ENCODE measurements at places on chromosomes 3 and 15.

- no peak for DNase-seq
These were observed 174.3 kb downstream of the CHDH start for GRCh38 chr3:53671961-53672299.

DNA sequence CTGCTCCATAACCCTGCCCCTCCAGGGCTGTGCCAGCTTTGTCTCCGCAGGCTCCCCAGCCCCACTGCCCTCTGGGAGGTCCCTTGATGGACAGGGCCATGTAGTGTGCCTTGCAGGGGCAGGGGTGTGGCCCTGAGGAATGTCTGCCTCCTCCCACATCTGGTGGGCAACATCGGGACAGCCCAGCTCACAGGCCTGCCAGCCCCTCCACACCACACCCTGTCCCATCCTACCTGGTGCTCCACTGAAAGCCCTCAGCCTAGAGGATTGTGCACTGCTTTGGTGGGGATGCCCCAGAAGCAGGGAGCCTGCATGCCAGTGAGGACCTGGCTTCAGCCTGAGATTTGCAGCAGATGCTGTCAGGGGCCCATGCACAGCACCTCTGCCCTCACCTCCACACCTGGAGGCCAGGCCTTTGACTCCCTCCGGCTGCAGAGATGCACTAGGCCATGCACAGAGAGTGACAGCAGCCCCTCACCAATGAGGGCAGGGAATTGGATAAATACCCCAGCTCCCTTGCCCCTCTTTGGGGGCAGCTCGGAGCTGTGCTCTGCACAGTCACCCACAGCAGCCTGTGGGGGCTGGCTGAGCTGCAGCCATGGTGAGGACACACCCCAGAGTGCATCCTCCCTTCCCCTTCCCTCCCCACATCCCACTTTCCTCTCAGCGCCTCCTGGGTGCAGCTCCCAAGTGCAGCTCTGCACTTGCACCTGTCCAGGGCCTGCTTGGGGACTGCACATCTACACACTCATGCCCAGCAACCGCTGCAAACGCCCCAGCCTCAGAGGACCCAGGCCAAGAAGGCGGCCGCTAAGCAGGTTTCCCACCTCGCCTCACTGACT, 2.7 kb downstream of the C3orf22 start:
- no peak for DNase-seq

GRCh38 chr15:51390241-51390965, 48.9 kb downstream of the GLDN start:
- DNase-seq: no peak

DNA sequence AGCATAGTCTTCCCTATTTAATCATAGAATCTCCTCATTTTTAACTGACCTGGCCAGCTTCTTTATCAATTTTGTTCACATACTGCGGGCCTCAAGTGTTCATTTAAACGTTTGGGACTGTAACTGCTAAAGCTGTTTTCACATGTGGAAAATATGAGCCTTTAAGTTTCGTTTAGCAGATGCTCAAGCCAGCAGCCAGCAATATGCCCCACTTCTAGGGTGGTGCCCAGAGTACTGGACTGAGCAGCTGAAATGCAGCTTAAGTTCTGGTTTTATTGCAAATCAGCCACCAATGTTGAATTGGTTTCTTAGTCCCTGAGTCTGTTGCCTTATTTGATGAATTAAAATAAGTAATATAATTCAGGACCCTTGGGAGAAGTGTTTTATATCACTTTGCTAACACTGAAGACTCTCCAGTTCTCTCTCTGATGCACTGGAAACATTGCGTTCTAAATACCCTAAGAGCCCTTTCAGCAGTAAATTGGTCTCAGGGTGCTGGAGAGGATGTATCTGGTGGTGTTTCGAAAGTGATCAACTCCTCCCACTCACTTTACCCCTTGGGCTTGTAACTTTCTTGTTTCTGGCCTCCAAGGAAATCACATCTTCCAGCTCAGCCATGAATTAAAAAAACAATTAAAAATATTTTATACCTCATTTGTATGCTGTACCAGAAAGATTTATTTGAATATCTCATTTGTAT, 61.7 kb downstream of the B3GALNT1 start:
- no peak for DNase-seq

GRCh38 chr3:50264383-50264963, 4.5 kb upstream of the SEMA3B start:
- peak; percentile 91 for DNase-seq

DNA sequence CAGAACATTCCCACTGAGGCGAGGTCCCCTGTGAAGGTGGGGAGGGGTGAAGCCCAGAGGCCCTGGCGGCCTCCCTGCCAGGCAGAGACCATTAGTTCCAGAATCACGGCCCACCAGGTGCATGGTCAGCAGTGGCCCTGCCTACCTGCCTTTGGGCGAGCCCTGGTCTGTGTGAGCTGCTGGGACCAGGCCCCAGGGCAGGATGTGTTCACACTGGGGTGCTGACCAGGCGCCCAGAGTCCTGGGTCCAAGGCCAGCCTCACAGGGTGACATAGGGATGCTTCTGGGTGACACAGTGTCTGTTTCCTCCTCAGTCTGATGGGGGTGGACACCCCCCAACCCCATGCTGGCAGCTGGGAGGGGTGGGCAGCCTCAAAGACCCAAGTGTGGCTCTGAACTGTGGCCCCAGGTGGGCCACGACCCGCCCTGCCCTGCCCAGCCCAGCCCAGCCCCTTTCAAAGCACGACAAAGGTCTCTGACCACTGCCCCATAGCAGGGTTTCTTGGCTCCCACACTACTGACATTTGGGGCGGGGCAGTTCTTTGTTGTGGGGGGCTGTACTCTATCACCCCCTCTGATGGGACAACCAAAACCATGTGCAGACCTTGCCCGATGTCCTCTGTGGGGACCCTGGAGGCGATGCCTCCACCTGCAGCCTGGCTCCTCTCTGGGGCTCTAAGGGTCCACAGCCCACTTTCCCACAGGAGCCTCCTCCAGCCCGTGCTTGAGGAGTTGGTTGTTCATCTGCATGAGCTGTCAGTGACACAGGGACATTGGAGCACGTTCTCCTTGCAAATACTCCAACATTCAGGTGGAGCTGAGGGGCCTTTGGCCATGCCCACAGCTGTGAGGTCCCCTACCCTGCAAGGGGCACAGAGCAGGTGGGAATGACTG, 44.8 kb upstream of the SLC41A3 start:
- no peak for DNase-seq

DNA sequence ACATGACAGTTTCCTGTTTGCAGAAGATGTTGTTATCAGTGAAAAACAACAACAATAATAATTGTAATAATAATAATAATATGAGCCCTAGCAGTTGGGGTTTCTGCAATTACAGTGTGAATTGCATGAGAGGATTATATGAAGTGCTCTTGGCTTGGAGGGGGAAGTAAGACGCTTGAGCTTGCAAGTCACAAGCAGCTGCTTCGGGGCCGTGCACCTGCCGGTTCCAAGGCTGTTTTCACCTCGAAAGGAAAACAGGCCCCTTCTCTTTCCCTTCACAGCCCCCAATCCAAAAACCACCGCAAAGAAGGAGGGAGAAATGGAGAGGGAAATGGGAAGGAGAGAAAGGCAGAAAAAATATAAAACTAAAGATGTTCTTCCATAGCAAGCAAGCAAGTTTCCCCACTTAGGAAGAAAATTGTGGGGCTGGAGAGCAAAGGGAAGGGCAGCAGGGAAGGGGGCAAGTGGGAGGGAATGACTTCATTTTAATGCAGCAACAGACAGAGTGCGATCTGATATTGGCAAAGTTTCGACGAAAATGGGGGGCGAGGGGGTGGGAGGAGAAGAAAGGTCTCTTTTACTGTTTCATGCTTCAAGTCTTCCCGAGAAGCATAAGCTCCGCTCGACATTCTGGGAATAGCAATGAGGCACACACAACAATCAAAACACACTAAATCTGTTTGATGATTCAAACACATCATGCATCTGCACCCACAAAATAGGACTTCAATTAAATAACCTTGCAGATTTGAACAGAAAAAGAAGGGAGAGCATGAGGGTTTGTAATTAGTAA, 284.2 kb upstream of the ATP11B start:
- DNase-seq: no peak

GRCh38 chr3:9097495-9097894, 134.2 kb upstream of the RAD18 start:
- no peak for DNase-seq

- DNase-seq: no peak
These were observed 21.7 kb downstream of the THSD4 start for GRCh38 chr15:71136793-71137518.

DNA sequence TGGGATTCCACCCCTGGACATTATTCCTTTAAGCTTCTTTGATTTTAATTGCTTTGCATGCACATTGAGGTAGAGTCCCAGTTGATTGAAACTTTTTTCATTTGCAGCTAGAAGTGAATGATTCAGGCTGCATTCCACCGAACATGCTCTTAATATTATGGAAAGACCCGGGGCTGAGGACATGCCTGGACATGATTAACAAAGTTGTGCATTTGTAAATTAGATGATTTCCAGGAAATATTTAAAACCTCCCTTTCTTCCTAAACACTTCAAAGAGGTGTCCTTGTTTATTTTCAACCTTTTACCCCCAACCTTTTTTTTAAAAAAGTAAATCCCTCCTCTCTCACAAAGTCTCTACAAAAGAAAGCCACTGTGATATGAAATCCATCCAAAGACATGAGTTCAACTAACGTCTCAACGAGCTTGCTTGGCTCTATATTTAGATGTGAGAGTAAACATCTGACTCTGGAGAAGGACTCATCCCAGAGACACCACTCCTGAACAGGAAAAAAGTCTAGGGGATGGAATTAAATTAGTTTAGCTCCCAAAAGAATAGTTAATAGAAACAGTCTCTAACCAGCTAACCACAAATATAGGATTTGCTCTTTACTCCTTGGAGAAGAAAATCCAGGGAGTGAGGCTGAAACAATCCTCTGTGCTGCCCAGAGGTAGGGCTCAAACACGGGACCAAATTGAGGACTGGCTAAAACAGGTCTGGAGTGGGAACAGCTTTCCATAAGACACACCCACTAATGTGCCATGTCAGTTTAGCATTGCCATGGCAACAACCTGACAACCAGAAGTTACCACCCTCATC, 83.1 kb downstream of the XXYLT1 start:
- no peak for DNase-seq

GRCh38 chr3:190261015-190261414, 61.2 kb downstream of the CLDN1 start:
- DNase-seq: no peak

- DNase-seq: no peak
These were observed 4.5 kb upstream of the USP19 start for GRCh38 chr3:49124991-49125670.

GRCh38 chr15:33913459-33913858, 54.8 kb upstream of the CHRM5 start:
- no peak for DNase-seq

Data from hindlimb muscle (tissue), 1 donor.